Stimulated activated CD4-positive, alpha-beta T cell treated with anti-CD3 and anti-CD28 coated beads, Interleukin-1b, Interleukin-23, amount 100 ng/mL, for 4 hours (primary cell): ENCODE measurements at places on chromosomes 5 and 9.

DNA sequence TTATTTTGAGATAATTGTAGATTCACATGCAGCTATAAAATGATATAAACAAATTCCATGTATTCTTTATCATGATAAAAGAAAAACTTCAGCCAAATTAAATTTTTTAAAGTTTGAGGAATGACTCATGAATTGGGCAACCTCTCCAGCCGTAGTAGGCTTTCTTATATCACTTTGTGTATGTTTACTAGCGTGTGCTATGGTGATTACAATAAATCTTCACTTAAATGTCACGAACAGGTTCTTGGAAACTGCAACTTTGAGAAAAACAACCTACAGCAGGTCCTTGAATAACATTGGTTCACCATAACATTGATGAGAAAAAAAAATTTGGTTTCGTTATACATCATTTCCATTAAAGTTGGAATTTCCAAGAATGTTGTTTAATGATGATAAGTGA lies 730.9 kb upstream of the TYRP1 start:
- no peak for DNase-seq

DNA sequence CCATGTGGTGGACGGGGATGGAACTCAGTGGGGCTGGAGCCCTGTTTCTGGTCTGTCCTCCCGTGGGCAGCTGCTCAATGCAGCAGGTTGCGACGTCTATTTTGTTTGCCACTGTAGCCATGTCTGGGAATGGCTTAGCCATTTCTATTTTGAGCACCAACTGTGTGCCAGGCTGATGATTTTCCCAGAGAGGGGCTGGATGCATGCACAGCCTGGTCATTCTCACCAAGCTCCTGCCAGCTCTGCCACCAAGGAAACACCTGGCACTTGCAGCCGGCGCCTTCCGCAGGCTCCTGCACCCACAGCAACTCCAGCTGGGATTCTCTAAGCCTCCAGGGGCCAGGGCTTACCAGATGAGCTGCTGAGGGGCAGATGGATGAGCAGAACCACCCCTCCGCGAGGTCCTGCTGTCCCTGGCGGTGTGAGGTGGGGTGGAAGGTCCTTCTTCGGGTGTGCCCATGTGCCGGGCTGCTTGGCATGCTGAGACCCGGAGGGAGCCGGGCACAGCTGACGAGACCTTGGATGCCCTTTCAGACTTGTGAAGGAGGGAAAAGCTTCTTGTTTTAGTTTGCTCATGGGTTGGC lies 151.2 kb downstream of the RXRA start:
- DNase-seq: no peak

GRCh38 chr5:93819668-93820067 lies 78.3 kb upstream of the POU5F2 start:
- no peak for DNase-seq

- DNase-seq: no peak
Observed at GRCh38 chr5:75523275-75523674, 11.6 kb downstream of the POLK start.

DNA sequence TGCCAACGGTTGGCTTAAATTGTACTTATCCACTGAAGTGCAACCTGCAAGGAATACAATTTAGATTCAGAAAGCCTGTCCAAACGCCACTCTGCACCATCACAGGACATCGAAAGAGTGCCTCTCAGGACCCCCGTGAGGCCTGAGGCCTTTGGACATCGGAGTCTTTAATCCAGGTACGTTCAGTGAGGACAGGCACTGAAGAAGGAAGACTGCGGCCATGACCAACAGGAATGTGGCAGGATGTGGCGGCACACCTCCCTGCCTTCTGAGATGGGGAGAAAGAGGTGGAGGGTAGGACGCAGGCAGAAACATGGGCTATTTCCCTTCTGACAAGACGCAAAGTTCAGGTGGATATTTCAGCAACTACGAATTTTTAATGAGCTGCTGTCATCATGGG lies 205.8 kb downstream of the FANCC start:
- DNase-seq: no peak

DNA sequence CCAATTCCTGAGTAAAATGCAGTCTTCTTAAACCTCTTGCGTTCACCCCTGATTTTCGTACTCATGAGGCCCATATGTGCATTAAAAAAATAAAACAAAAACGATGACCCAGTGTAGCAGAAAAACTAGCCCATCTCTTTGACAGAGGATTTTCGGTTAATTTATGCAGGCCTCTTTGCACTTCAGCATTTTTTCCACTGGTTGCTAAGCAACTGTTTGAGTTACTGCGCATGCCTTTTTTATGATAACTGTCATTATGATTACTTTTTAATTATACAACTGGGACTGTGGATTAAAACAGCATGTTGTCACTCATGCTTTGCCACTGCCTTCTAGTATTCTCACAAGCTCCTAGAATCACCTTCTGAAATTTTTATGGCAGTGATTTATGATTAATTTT lies 165.0 kb downstream of the SMARCA2 start:
- DNase-seq: no peak
